NCI-H82 (cell line): ENCODE measurements at places on chromosomes 2 and 18.

- DNase-seq, result no peak
Measured at GRCh38 chr18:28127763-28128658, 48.9 kb downstream of the CDH2 start.

DNA sequence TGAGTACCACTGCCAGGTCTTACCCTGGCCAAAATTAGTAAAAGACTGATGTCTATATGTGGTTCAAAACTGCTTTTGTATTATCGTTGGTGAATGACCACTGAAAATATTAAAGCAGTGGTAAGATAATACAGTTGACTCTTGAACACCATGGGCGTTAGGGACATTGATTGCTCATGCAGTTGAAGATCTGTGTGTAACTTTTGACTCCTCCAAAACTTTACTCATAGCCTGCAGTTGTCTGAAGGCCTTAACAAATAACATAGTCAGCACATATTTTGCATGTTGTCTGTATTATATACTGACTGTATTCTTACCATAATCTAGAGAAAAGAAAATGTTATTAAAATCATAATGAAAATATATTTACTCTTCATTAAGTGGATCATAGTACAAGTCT is 5.8 kb upstream of the ANKRD12 start:
- no peak for DNase-seq

- no peak for DNase-seq
Measured at GRCh38 chr18:24976502-24976901, 375.5 kb downstream of the ZNF521 start.

DNA sequence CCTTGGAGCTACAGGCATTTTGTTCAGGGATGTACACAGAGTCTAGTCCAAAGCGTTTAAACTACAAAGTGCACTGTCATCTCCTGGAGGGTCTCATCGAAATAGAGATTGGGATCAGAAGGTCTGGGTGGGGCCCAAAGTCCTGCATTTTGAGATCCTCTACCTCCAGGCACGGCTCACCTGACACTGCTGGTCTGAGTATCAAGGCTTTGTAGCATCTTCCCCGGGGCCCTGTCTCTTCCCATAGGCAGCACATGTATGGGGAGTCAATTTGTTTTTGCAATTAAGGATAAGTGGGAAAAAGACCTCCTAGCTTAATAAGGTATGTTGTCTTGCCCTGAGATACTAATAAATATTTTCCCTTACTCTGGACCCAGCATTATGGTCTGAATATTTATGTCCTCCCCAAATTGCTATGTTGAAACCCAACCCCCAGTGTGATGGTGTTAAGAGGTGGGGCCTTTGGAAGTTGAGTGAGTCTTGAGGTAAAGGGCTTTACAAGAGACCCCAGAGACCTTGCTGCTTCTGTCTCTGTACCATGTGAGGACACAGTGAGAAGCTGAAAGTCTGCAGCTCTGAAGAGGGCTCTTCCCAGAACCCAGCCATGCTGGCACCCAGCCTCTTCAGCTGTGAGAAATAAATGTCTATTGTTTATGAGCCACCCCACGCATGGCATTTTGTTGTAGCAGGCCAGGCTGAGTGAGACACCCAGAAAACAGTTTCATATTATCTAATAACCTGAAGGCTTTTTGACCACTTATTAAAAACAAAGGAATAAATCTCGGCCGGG is 258.7 kb upstream of the HS6ST1 start:
- DNase-seq, result no peak

DNA sequence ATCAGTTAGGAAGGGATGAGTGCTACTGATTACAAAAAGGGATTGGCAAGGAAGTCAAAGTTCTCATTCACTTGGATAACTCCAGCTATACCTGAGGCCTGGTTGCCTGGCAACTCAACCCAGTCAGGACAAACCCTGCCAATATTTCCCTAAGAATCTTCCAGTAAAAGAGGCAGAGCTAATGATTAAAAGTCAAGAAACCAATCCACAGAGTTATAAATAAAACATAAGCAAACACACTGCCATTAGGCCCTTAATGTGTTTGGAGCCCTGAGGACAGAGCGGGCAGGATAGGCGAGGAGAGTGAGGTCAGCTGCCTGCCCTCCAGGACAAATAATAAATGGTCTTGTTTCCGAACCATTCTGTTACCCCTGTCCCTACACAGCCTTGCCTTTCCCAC is 215.6 kb upstream of the NABP1 start:
- DNase-seq, result no peak

DNA sequence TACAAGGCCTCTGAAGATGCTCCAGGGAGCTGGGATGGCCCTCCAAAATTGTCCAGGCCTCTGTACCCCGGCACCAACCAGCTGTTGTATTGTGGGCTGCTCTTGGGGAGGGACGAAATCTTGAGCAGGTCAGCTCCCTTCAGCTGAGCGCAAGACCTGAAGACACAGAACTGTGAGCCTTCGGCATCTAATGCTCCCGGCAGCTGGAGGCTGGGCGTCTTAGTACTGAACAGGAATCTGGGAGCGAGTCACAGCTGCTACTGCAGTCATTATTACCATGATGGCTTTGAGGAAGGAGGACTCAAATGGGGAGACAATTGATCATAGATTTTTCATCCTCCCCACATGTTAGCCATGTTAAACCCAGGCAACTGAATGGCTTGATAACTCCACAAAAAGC is 83.0 kb upstream of the LTBP1 start:
- DNase-seq, result peak; percentile 6

- DNase-seq, result peak; percentile 66
Measured at GRCh38 chr2:136112317-136113208, 5.4 kb downstream of the CXCR4 start.

GRCh38 chr2:20624884-20625485 is 25.9 kb downstream of the HS1BP3 start:
- DNase-seq, result no peak

DNA sequence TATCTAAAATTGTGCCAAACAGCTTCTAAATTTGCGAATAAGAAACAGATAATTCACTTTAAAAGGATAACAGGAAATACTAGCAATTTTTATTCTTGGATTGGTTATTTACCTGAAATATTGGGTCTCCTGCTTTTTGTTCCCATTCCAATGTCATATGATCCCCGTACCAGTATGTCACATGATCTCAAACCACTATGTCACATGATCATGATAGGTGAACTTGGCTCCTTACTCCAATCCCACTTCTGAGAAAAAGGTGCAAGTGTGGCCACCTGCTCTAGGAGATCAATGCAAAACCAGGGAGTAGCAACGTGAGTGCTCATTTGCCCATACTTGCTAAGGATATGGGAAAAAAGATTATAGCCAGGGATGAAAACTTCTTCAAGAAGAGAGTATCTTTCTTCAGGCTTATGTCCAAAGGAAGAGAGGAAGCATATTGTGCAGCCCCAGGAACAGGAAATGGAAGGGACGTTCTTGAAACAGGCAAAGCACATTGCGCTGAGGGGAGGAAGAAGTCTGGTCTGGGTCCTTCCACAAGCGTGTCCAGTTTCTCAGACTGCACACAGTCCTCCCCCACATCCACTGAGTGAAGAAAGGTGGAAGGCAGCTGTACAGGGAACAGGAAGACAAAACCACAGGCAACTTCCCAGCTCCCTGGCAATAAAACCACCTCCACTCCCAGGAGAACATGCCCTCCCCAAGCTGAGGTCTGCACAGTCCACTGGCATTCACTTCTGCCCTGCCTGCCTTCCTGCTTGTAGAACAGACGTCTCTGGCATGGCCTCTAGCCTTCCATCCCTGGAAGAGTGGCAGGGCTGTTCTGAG is at the start of gene LYG2:
TSS of gene LYG2 (minus strand) at position 176 of the 828 bp plus-strand sequence. CDS start 1,406 bp downstream, outside the sequence.
- no peak for DNase-seq

DNA sequence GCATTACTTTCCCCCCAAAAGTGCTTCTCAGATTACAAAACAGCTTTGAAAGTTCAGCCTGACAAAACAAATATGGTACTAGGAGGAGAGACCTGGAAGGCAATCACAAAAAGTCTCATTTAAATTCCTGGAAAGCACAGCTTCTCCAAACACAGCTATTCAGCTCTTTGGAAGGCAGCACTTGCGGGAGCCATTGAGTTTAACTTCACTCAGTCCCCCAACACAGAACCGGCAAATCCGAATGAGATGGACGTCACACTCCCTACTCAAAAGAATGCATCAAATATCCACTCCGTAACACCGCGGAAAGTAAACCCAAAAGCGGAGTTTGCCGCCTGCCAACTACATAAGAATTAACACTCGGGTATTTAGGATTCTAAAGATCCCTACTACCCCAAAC is 638 bp downstream of the ST6GAL2 start:
- no peak for DNase-seq

- no peak for DNase-seq
Measured at GRCh38 chr2:198097630-198098029, 293.2 kb downstream of the PLCL1 start.

GRCh38 chr2:85405201-85406059 is 4.7 kb downstream of the CAPG start:
- no peak for DNase-seq

GRCh38 chr18:25180973-25181548 is 170.9 kb downstream of the ZNF521 start:
- DNase-seq, result peak; percentile 48

GRCh38 chr2:197134206-197134605 is 176.4 kb downstream of the ANKRD44 start:
- no peak for DNase-seq

- no peak for DNase-seq
Measured at GRCh38 chr18:46719388-46719787, 37.5 kb downstream of the ST8SIA5 start.

GRCh38 chr2:6777626-6778025 is 88.1 kb downstream of the CMPK2 start:
- DNase-seq, result no peak

DNA sequence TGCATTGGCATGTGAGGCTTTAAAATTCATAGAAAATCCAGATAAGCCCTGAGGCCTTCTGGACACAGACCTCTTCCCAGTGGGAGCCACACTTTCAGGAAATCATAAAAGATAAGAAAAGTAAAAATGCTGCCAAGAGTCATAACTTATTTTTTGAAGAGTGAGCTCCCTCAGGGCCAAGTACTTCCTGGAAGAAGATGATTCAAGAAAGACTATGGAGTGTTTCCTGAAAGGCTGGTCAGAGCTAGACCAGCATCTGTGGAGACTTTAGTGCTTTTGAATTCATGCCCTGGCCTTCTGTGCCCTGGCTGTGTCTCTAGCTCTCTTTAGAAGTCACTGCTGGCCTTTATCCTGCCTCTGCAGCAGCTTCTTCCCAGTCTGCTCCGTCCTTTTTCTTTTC is 6.4 kb upstream of the XDH start:
- no peak for DNase-seq

DNA sequence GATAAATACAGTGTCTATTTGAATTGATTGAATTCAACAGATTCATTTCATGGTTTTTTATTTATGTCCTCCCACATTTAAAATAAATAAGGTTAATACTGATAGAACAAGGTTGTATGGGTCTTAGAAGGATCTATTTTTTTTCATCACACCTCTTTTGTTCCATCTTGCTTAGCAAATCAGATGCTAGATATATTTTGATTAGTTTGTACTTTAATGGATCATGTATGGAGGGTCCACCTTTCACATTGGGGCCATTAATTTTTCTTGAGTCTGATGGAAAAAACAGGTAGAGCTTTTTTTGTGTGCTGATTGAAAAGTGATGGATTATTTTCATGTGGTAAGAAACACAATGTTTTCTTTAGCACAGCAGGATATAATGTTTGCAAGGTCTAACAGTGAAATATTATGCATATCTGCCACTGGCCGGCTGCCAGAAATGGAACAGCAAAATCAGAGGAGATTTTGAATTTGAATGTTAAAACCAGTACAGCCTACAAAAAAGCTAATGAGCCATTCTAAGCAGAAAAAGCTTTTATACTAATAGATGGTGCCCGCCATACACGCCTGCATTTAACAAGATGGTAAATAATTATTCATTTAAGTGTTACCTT is 188.1 kb upstream of the ETAA1 start:
- no peak for DNase-seq

DNA sequence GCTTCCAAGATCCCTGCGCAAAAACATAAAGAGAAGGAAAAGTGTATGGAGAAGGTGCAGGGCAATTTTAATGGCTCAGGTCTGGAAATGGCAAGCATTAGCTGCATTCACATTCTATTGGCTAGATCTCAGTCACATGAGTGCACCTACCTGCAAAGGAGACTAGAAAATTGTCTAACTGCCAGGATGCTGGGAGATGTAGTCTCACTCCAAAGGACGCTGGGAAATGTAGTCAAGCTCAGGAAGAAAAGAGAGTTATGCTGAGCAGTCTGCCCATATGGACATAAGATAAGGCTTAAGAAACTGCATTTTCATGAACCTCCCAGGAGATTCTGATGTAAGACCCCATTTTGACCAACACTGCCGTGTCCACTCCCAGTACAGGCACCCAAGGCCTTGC is 9.5 kb upstream of the KLHL29 start:
- DNase-seq, result peak; percentile 81

DNA sequence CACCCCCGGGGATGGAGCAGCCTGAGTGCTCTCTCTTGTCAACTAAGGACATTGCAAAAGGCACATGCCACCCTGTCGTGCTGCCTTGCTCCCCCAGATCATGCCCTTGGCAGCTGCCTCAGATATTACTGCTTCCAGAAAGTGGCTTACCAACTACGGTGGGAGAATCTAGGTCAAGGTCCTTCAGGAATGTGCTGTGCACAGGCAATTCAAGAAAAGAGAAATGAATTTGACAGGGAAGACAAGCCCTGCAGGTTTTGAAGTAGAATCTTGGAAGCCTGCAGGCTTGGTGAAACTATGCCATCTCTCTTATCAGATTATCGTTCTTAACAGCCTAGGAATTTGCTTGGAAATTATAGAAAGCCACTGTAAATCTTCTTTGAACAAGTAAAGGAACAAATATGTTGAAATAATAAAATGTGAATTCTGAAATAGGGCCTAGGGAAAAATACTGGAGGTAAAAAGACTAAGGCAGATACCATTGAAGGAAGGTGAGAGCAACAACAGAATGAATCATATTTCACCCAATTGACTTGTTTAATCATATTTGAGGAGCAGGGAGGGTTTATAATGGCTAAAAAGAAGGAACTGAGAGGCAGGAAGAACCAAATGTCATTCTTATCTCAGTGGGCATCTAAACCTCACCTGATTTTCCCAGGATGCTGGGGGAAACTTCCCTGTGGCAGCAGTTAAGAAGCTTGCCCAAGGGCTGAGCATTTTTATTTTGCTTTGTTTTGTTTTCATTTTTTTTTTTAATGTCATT is 94.0 kb upstream of the GLS start:
- DNase-seq, result no peak

DNA sequence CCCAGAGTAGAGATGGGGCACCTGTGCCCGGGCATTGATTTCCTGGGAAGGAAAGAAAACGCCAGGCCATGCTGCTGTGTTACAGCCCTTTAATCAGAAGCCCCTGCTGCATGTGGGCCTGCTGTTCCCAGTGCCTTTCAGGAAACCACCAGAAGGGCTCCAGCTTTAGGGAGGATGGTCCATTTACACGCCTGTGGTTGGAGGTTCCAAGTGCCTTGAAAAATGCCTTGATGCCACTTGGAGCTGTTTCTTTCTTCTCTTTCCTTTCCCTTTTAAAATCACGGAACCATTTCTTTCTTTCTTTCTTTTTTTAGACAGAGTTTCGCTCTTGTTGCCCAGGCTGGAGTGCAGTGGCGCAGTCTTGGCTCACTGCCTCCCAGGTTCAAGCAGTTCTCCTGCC is 60.5 kb downstream of the AGAP1 start:
- DNase-seq, result no peak

GRCh38 chr2:227188292-227188691 is 23.9 kb downstream of the COL4A3 start:
- DNase-seq, result no peak

GRCh38 chr2:201234663-201235135 is 25.6 kb upstream of the CASP8 start:
- DNase-seq, result no peak
